HEK293T (cell line): ENCODE measurements at places on chromosomes 6 and 20.

DNA sequence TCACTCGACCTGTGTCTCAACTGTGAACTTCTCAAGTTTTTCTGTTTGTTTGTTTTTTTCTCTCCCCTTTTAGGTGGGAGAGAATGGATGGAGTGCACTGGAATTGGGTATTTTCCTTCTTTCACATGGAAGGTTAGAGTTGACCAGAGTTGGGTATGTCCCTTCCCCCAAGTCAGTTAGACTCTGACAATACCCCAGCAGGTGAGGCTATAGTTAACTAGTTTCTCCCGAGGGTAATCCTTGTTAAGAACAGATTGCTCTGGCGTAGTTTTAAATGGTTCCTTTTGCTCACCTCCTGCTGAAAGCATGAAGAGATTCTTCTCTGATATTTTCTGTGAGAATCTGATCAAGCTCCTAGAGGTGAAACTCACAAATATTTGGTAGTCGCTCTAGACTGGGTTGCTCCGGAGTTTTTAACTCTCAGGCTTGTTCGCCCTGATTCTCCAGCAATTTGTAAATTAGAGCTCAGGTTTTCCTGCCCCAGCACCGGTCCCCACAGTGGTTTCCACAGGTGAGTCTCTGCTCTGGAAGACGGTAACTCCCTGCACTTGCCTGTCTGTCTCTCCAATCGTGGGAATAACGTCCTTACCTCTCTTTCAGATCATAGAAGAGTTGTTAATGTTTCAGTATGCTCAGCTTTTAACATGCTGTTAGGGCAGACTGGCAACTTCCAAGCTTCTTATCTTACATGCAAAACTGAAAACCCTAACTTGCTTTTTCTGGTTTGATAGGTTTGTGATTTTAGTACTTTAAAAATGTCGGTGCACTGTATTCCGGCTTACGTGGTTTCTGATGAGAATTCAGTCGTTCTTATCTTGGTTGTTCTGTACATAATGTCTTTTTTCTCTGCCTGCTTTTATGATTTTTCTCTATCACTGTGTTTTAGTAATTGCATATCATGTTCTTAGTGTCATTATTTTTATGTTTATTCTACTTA is 111.2 kb upstream of the HIVEP1 start:
- no peak for DNase-seq

DNA sequence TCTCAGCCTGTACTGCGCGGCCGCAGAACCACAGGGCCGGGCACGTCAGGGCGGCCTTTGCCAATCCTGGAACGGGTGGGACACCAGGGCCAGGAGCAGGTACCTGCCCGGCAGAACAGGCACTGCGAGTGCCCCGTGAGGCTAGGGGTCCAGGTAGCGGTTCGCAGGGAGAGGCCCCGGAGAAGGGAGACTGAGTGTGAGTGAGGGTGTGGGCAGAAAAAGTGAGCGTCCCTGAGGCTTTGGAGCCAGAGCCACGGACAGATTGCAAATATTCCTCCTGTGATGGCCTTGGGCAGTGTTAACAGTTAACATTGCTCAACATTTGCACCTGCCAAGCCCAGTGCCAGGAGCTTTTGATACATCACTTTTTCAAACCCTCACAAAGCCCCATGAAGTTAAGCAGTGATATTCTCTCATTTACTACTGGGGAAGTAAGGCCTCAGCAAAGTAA is 491 bp downstream of the GNMT start:
- no peak for DNase-seq

- no peak for DNase-seq
These were observed 80.9 kb upstream of the AFDN start for GRCh38 chr6:167745670-167746389.

DNA sequence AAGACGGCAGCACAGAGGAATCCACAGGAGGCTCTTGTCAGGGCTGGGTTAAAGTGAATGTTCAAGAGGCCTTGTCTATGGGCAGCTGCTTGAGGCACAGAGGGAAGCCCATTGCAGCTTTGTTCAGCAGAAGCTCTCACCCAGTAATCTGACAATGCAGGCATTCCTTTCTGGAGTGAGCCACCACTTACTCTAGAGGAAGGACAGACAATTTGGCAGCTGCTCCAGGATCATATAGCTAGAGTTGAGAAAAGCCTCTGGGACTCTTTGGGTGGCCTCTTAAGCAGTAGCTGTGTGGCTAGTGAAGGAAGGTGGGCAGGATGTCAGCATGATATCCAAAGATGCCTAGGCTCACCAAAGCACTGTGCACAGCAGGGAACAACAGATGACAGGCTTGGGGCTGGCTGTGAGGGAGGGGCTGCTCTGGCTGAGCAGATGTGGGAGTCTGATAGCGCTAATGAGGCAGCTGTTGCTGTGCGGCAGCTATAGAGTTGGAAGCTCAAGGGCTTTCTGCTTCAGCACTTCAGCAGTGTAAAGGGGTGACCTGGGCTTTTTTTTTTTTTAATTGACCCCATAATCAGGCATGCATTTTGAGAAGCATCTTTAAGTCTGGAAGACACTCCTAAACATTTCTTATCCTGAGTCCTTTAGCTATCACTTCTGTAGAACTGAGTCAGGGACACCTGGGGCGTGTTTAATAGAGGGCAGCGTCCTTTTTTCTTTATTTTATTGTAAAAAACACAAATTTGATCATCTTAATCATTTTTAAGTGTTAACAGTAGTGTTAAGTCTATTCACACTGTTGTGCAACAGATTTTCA is 27.2 kb downstream of the CMTR1 start:
- DNase-seq: no peak

- DNase-seq: no peak
These were observed 67.7 kb upstream of the PLEKHG1 start for GRCh38 chr6:150531957-150532356.

DNA sequence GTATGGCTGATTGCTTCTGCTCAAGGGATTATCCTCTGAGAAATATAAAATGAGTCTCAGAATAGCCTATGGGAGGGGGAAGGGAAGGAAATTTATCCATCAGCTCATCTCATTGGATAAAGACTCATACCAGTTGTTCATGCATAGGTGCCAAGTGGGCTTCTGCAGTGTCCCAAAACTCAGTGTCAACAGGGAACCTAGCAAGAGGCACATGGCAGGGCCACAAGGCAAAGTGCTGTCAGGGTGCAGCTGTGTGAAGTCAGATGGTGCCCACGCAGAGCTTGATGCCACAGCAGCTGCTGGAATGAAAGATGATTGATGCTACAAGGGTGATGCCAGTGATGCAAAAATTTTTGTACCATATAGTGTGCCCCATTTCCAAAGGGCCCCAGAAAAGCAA is 3.2 kb upstream of the CHD6 start:
- DNase-seq: no peak
